ENCODE measurements at places on chromosomes 7 and 10. TPM values are rescaled to one million over a fixed set of nuclear protein-coding genes. Genes with fewer than 3 reads are reported as not detected.

The STEAP1 gene
- 0.19 TPM for total RNA-seq

The CUZD1 gene
- total RNA-seq, result 4.9 TPM

The AFAP1L2 gene
- 1.2 TPM for total RNA-seq

The TMEM236 gene
- 0.08 TPM for total RNA-seq

The TMEM273 gene
- 15.6 TPM for total RNA-seq

The ABCB1 gene
- 25.1 TPM for total RNA-seq

The PCLO gene
- 0.03 TPM for total RNA-seq

The NPFFR1 gene
- total RNA-seq, result not detected

The AGAP5 gene
- total RNA-seq, result 11.6 TPM

The ANKRD1 gene
- not detected for total RNA-seq

The TUBB8 gene
- not detected for total RNA-seq

The GRID2IP gene
- total RNA-seq, result 0.66 TPM

The ATG9B gene
- total RNA-seq, result 32.4 TPM

The AKR1C8 gene
- total RNA-seq, result 1.6 TPM

The PNLIPRP2 gene
- total RNA-seq, result not detected

The CALML5 gene
- not detected for total RNA-seq

The MSMB gene
- total RNA-seq, result not detected

The DCLRE1C gene
- total RNA-seq, result 24.1 TPM

The GLUD1 gene
- 80.7 TPM for total RNA-seq

The CYP2C19 gene
- not detected for total RNA-seq

The ZNF804B gene
- not detected for total RNA-seq

The DKK1 gene
- 2.4 TPM for total RNA-seq

All from T-cell (primary cell).